ENCODE measurements at places on chromosomes 3 and 15.

DNA sequence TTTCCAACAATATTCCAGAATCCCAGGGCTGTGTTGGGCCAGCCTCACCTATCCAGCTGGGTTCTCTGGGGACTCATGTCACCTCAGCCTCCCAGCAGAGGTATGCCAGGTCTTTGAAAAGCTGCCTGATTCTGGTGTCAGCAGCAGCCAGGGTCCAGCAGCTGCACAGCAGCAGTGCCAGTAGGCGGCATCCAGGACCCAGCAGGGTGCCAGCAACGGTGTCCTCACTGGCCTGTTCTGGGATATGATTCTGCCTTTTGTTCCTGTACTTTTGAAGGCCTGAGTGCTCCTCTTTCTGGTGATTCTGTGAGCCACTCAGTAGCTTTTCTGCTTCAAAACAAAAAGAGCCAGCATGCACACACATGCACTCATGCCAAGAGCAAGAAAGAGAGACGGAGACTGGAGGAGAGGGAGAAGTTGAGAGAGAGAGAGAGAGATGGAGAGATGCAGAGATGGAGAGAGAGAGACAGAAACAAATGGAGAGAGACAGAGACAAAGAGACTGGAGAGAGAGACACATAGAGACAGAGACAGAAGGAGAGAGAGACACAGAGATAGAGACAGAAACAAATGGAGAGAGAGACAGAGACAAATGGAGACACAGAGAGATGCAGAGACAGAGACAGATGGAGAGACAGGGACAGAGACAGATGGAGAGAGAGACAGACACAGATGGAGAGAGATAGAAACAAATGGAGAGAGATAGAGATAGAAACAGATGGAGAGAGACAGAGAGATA lies 205.7 kb downstream of the UACA start:
- no peak for DNase-seq

- DNase-seq: no peak
Observed at GRCh38 chr15:39310633-39311032, 270.2 kb upstream of the THBS1 start.

GRCh38 chr3:101852983-101853840 lies 3.9 kb downstream of the NFKBIZ start:
- DNase-seq: no peak

DNA sequence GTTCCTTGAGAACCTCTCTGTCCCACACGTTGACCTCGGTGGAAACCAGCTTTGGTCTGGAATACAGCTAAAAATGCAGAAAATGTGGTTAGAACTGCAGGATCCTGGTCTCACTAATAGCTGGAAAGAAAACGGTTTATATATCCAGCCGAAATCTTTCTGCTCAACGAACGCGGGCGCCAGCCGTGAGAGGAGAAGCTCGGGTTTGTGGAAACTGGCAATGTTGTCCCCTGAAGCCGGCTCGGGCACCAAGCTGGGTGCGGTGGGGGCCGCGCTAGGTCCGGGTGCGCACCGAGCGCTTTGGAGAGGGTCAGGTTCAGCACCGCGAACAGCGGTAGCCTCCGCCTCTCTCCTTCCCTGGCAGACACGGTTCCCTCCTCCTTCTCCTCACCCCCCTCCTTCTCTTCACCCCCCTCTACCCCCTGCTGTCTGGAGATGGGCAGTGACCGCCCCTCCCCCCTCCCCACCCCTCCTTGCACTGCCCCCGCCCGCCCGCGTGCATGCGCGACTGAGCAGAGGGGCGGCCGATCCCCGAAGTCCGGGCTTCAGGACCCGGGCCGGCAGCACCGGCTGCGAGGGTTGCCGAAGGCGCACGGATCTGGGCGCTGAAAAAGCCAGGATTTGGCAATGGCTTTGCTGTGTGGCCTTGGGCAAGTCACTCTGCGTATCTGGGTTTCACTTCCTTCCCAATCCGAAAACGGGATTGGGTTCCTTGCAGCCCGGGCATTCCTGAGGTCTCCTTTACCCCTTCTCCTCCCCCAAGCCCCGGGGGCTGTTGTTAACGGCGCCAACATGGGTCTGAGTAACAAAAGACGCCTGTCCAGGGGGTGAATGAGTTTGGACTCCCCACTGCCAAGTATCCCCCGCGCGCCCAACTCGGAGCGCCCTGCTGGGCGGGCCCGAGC lies at the start of gene SKOR1:
TSS of gene SKOR1 (plus strand) at position 534 of the 905 bp plus-strand sequence. CDS start at position 628, 94 bp downstream.
- DNase-seq: no peak

GRCh38 chr3:155876503-155876902 lies 6.1 kb downstream of the GMPS start:
- no peak for DNase-seq

Measured in hippocampal formation (tissue), 2 donors.